AG09319 (cell line): ENCODE measurements at places on chromosomes 11 and 22.

DNA sequence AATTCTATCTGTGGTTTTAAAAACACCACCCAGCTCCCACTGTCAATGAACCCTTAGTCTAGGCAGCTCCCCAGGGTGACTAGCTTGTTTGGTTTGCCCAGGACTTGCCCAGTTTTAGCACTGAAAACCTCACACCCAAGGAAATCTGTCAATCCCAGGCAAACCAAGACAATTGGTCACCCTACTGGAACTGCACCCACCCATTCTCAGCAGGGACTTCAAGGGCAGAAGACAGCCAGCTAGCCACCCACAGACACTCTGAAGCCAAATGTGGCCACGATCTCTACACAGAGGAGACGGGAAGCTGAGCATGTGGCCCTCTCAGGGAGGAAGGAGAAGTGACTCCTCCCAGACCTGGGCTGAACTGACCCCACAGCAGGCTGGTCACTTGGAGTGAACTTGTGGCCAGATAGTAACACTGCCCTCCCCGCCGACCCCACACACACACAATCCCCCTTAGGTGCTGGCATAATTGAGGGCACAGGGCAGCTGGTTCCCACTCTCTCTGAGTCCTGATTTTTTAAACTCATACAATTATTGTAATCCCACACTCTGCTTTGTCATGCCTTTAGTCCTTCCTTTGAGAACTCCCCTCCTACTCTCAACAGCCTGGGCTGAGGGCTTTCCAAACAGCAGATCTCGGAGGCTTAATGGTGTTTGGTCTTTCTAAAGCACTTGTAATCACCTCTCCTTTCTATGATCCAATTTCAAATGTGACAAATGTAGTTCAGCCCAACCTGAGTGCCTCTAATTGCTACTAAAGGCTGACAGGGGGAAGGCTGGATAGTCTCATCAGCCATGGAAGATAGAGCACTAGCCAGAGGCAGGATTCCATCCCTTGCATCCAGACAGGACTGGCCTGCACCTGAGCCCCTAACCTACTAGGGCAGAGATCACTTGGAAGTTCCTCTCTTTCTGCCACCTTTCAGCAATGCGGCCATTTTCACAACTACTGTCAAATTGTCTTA is 74.7 kb upstream of the DRD2 start:
- DNase-seq, result no peak

DNA sequence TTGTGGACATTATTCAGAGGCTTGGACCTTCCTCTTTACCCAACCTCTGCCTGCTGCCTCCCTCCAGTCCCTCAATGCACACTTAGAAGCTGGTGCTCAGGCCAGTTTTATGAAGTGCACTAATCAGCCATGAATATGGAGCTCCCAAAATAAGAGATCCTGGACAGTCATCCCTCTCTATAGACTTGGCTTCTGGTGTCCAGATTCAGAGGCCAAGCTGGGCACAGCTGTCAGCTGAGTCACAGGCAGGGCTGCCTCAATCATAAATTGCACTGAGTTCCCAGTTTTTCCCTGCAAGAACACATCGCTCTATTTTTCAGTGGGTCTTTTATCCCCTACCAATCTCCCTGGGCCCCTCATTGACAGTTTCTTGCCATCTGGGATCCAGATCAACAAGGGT is 161.7 kb upstream of the CADM1 start:
- no peak for DNase-seq

DNA sequence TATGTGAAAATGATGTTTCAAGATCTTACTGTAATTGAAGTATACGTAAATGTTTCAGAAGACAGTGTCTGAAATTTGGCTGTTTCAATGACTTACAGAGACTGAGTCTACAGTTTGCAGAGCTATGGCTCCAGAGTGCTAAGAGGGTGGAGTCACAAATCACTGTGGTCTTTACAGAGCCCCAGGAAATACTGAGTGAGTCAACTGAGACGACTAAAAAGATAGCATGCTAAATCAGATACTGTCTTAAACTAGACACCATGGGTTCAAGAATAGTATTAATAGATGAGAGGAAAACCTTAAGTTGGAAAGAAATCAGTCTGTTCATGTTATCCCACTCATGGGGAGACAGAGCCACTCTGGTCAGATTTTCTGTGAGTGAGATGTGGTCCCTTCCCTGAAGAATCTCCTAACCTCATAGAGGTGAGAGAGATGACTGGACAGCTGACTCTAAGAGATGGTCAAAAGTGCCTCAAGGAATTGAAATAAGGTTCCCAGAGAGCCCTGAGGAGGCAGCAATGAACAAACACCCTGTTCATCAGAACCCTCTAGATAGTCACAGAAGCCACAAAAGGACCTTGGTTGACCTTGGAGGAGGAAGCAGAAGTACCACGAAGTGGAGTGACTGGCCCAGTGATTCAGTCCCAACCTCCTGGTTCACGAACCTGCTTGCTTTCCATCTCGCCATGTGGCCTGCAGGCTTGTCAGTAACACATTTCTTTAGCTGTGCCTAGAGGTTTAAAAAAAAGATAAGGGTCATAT is 30.2 kb downstream of the C11orf91 start:
- DNase-seq, result no peak

- peak; percentile 60 for DNase-seq
These were observed at the start of gene SELENOO for GRCh38 chr22:50200461-50201190. Gene SELENOO, plus strand, starts transcription at chr22:50201011. Its CDS starts 26 bp downstream, at chr22:50201037.

DNA sequence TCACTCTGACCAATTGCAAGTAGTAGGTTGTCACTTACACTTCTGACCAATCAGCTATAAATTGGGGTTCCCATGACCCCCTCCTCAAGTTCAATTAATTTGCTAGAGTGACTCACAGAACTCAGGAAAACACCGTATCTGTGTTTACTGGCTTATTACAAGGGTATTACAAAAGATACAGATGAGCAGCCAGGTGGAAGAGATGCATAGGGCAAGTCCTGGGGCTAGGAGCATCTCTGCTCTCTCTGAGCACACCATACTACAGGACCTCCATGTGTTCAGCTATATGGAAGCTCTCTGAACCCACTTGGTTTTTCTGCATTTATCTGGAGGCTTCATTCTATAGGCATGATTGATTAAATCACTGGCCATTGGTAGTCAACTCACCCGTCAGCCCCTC is 11.3 kb upstream of the GRK3 start:
- DNase-seq, result no peak

DNA sequence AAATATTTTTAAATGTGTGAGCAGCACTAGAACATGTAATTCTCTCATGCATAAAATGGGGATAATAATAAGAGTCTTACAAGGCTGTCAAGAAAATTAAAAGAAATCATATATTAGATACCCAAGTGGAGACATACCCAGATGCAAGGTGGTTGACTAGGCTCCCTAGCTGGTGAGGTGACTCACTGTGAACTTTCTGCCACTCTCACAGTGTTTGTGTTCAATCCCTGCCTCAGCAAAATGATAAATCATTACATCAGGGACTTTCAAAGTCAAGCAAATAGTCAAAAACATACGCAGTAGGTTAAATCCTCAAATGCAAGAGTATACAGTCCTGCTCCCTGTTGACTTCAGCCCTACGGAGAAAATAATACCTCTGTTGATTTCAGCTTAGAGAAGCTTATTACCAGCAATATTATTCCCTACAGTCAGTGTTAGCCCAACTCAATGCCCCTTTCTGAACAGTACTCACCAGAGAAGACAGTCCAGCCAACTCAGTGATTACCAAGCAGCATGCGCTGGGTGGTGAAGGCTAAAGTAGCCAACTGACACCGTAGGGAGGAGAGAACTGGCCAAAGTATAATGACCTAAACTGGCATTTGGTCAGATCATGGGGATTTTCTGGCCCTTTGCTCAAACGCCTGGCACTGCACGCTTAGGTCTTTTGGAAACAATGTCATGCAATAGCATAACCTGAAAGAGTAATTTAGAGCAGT is 73.1 kb upstream of the BARX2 start:
- DNase-seq, result no peak

DNA sequence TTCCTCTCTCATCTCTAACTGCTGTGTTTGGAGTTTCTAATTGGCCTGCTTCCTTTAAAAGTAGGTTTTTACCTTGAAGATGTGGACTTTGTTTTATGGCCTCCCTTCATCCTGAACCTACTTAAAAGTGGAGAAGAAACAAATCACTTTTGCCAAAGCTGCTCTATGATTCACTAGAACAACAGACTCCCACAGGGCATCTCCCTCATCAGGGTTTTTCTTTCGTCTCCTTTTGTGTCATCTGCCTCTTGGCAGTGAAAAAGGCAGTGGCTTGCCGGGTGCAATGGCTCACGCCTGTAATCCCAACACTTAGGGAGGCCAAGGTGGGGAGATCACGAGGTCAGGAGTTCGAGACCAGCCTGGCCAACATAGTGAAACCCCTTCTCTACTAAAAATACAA is 186.6 kb upstream of the MTNR1B start:
- no peak for DNase-seq

DNA sequence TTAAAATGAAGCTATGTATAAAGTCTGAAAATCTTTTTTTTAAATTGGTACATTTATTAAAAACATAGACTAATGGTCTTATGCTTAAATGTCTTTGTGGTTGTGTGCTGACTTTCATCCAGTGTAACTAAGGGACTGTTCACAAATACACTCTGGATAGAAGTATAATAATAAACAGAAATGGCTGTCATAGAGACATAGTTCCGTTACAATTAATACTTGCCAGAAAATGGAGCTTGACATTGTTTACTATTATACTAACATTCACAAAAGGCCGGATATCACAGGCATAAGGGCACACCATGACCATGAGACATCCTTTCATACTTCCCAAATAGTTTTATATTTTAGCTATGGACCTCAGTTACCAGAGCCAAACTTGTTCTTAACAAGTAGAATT is 161.3 kb downstream of the DDX10 start:
- no peak for DNase-seq
